ENCODE measurements at places on chromosomes 7 and 10. TPM values are rescaled to one million over a fixed set of nuclear protein-coding genes. Genes with fewer than 3 reads are reported as not detected.

SMO gene
- total RNA-seq = 12.5 TPM

POP7 gene
- total RNA-seq = 28.0 TPM

ADK gene
- 40.8 TPM for total RNA-seq

LIPA gene
- 55.7 TPM for total RNA-seq

SUN3 gene
- total RNA-seq = not detected

ITGA8 gene
- 58.6 TPM for total RNA-seq

SLC26A3 gene
- total RNA-seq = 0.31 TPM

ELFN1 gene
- 1.7 TPM for total RNA-seq

NXPH1 gene
- total RNA-seq = not detected

PRLHR gene
- not detected for total RNA-seq

SPDYE6 gene
- total RNA-seq = not detected

PHYHIPL gene
- total RNA-seq = 2.4 TPM

PNLIPRP2 gene
- total RNA-seq = not detected

DOCK1 gene
- total RNA-seq = 97.7 TPM

CDC14C gene
- not detected for total RNA-seq

UNC5B gene
- total RNA-seq = 61.8 TPM

POU6F2 gene
- total RNA-seq = 0.39 TPM

ANAPC16 gene
- total RNA-seq = 134 TPM

HOXA7 gene
- 6.3 TPM for total RNA-seq

FAM25A gene
- not detected for total RNA-seq

CCNJ gene
- 7.2 TPM for total RNA-seq

CYREN gene
- 58.3 TPM for total RNA-seq

WASHC2C gene
- total RNA-seq = 39.7 TPM

ABCA13 gene
- 5.2 TPM for total RNA-seq

SLC35B4 gene
- 16.3 TPM for total RNA-seq

MEST gene
- total RNA-seq = 28.9 TPM

ZNF736 gene
- total RNA-seq = 32.5 TPM

LAMB1 gene
- total RNA-seq = 198 TPM

CDHR1 gene
- 1.5 TPM for total RNA-seq

TM9SF3 gene
- 163 TPM for total RNA-seq

PHKG1 gene
- 3.1 TPM for total RNA-seq

HECW1 gene
- total RNA-seq = 1.3 TPM

RGR gene
- total RNA-seq = not detected

LRRC27 gene
- 15.1 TPM for total RNA-seq

ANK3 gene
- total RNA-seq = 86.0 TPM

LIPJ gene
- total RNA-seq = 0.39 TPM

GRB10 gene
- total RNA-seq = 106 TPM

PCBD1 gene
- total RNA-seq = 154 TPM

UTF1 gene
- not detected for total RNA-seq

PTF1A gene
- total RNA-seq = not detected

INTS15 gene
- 38.0 TPM for total RNA-seq

CYP3A7 gene
- total RNA-seq = 0.75 TPM

CXCL12 gene
- total RNA-seq = 73.1 TPM

CYP2C9 gene
- total RNA-seq = 0.31 TPM

Measured in ureter (tissue), 1 donor.